T1000 (cell line): ENCODE measurements at places on chromosomes 3 and 15.

DNA sequence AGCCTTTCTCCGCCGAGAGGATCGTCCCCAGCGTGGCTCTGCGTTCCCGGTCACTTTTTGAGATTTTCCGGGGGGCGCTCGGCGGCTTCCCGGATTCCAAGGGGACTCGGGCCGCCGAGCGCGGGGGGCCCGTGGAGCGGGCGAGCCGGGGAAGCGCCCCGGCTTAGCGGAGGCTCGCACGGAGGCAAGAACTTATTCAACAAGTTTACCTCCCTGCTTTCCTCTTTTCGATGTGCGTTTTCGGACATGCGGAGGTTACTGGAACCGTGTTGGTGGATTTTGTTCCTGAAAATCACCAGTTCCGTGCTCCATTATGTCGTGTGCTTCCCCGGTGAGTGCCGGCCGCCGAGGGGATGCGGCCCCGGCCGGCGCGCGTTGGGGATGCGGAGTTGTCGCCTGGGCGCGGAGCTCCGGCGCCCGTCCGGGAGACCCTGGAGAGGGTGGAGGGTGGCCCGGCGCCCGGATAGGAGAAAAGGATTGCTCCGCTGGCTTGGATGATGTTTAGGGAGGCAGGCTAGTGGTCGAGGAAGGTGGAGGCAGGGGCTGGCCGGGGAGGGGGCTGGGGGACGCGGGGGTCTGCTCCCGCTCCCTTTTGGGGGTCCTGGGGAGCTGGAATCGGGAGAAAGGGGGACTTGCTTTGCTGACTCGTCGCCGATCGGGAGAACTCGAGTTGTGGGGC, 810 bp downstream of the PTPRG start:
- no peak for DNase-seq

DNA sequence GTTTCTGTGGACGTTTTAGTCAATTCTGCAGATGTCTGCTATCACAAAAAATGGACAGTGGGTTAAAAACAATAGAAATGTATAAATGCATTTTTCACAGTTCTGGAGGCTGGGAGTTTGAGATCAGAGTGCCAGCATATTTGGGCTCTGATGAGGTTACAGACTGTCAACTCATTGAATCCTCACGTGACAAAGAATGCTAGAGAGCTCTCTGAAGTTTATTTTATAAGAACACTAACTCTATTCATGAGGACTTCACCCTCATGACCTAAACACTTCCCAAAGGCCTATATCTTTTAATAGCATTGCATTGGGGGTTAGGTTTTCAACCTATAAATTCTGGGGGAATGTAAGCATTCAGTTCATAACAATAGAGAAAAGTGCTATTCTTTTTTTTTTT, 182.6 kb upstream of the SLITRK3 start:
- no peak for DNase-seq

DNA sequence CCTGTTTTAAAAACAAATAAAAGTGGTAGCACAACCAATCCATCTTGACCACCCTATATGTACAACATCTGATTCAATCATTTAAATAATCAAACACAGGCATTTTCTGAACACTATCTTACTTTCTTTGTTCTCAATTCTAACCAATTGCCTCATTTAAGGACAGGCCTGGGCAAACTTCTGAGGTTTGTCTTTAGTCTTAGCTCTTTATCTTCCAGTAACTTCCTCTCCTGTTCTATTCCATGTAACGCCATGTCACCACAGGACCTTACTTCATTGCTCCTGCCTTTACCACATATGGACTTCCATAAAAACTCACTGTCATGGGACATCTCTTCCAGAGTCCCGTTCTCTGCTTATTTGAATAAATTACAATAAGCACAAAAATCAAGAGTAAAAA, 14.9 kb downstream of the HDGFL3 start:
- no peak for DNase-seq

DNA sequence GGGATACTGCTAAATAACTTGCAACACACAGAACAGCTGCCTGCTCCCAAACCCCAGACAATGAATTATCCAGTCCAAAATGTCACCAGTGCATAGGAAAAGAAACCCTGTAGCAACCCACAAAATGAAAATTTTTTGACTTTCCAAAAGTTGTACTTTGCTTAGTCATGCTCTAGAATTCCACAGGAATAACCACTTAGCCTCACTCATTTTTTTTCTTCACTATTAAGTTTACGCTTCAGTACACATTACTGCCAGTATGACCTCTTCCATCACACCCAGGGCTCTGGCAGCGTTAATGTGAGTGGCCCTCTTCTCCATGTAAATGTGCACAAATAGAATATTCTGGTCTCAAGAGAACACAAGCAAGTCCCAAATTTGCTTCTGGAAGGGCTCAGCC, 259.8 kb downstream of the MAGI1 start:
- no peak for DNase-seq

DNA sequence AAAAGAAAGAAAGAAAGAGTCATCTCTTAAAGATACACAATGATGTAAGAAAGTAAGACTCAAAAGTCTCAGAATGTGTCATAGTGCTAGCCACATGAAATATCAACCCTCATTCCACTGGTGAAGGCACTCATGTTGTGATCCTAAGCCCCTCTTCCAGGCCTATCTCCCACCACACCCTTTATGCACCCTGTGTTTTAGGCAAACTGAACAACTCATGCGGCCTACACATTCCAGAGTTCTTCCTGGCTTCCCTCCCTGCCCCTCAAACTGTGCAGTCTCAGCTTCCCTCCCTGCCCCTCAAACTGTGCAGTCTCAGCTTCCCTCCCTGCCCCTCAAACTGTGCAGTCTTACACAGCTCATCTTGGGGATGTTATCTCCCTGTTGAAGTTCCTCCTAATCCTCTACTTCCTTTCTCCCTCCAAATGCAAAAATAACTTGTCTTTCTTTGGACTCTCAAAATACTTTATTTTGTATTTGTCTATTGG, 69.0 kb upstream of the FNDC3B start:
- DNase-seq: no peak

DNA sequence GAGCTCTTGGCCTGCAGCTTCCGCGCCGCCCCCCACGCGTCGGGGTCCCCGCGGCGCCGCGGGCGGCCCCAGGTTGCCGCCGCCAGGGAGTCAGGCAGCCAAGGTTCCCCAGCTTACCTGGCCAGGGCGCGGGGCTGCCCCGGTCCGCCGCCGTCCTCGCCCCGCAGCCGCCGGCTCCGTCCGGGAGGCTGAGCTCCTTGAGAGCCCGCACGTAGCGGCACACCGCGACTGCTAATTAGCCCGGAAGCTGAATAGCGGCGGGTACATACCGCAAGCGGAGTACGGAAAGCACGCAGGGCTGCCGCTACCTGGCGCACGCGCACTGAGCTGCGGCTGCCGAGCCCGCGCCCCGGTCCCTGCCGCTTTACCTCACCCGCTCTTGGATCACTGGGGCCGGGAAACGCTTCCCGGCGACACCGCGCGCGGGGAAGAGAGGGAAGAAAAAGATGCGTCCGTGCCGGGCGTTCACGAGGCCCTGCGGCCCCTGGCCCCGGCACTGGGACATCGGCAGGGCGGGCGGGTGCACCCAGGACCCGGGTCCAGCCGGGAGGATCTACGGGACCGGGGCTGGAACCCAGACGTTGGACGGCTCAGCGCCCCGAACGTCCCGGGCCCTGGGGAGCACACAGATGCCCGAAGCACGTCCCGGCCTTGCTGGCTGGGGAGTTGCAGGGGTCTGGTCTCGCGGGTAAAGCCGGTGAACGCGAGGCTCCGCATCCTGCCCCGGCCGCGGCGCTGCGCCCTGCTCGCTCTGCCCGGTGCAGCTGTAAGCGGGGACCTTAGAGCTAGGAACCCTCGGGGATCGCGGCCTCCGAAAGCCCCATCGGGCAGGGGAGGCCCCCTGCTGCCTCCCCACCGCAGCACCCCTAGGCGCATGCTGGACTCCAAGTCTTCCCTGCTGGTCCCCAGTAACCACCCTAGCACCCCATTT, at the start of gene GOLGA8B:
Gene GOLGA8B (minus strand): TSS at position 253 of the 931 bp plus-strand sequence. CDS start 47,739 bp downstream, outside the sequence.
- DNase-seq: peak; percentile 31

GRCh38 chr3:56443372-56443771, 24.9 kb downstream of the ERC2 start:
- DNase-seq: no peak

- no peak for DNase-seq
These were observed 41.9 kb downstream of the SIDT1 start for GRCh38 chr3:113574213-113574612.
